ENCODE measurements at places on chromosomes 3 and 15. TPM values are rescaled to one million over a fixed set of nuclear protein-coding genes. Genes with fewer than 3 reads are reported as not detected.

Gene ANKRD34C
- not detected for total RNA-seq

Gene LSMEM2
- total RNA-seq, result not detected

Gene RARRES1
- total RNA-seq, result 0.20 TPM

Gene SAMD7
- total RNA-seq, result not detected

Gene ZMYND10
- 3.3 TPM for total RNA-seq

Gene REC114
- total RNA-seq, result not detected

Gene IL17RE
- 14.3 TPM for total RNA-seq

Gene DISP2
- 3.3 TPM for total RNA-seq

Gene SAMMSON
- not detected for total RNA-seq

DNA sequence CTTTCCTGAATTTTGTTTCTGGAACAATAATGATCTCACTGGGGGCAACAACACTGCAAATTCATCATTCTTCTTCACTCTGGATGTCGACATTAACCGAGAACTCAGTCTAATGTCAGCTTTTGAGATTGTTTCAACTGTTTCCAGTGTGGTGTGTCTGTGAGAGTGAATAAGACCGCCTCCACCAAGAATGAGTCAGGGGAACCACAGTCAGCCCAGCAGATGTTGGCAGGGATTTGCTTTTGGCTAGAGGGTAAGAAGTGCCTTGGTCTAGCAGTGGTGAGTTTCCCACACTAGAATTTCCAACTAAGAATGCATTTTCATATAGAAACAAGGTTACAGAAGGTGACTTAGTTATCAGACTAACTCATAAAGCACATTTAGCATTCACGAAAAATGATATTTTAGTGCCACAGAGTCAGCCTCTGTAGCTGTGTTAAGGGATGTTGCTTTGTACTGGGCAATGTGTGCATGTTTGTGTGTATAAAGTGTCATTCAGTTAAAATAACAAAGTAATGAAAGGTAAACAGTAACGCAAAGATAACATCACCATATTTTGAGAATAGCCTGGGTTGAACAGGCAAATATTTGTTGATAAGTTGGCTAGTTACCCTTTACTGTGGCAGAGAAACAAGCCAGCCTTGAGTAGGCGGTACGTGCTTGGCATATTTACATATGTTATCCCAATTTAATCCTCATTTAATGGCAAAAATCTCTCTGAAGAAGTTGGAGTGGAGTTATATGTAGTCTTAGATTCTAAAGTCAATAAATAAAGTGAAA, 33.8 kb downstream of the DRD3 start:
- no peaks in the 10 kb centered on the region for H3K4me1 ChIP-seq
- H3K36me3 ChIP-seq, result no peaks in the 10 kb centered on the region
- DNase-seq, result no peak
- H3K27ac ChIP-seq, result no peak overlapping the region
- H3K4me3 ChIP-seq, result no peak overlapping the region

DNA sequence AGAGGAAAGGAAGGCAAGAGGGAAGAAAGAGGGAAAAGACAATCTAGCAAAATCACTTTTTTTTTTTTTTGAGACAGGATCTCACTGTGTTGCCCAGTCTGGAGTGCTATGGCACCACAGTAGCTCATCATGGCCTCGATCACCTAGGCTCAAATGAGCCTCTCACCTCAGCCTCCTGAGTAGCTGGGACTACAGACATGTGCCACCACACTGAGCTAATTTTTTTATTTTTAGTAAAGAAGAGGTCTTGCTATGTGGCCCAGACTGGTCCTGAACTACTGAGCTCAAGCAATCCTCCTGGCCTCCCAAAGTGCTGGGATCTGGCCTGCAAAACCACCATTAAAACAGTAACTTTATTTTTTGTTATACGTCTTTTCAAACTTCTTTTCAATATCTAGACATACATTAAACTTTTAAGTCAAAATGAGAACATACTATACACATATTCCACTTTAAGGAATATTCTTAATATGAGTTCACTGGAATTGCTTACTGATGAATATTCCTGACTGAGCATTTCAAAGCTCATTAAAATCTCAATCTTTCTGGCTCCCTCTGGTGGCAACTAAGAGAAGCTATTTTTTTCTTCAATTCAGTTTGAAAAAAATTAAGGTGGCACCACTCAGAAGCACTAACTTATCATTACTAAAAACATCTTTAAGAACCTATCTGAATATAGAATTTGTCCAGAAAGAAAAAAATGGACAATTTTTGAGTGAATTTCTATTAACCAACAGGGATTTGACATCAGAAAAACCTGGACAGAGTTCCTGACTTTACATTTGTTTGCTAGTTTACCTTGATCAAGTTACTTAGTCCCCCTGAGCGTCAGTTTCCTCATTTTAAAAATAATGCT, 40.9 kb downstream of the UACA start:
- H3K4me3 ChIP-seq, result no peak overlapping the region
- H3K4me1 ChIP-seq, result peaks cover 3% of the 10 kb centered on the region
- H3K36me3 ChIP-seq, result no peaks in the 10 kb centered on the region
- no peaks in the 10 kb centered on the region for H3K27me3 ChIP-seq

- peaks cover 35% of the 10 kb centered on the region for H3K27me3 ChIP-seq
- H3K4me3 ChIP-seq, result no peak overlapping the region
- H3K36me3 ChIP-seq, result no peaks in the 10 kb centered on the region
- no peak overlapping the region for H3K27ac ChIP-seq
- H3K4me1 ChIP-seq, result no peaks in the 10 kb centered on the region
Observed at GRCh38 chr15:96409215-96410138, 79.0 kb downstream of the NR2F2 start.

DNA sequence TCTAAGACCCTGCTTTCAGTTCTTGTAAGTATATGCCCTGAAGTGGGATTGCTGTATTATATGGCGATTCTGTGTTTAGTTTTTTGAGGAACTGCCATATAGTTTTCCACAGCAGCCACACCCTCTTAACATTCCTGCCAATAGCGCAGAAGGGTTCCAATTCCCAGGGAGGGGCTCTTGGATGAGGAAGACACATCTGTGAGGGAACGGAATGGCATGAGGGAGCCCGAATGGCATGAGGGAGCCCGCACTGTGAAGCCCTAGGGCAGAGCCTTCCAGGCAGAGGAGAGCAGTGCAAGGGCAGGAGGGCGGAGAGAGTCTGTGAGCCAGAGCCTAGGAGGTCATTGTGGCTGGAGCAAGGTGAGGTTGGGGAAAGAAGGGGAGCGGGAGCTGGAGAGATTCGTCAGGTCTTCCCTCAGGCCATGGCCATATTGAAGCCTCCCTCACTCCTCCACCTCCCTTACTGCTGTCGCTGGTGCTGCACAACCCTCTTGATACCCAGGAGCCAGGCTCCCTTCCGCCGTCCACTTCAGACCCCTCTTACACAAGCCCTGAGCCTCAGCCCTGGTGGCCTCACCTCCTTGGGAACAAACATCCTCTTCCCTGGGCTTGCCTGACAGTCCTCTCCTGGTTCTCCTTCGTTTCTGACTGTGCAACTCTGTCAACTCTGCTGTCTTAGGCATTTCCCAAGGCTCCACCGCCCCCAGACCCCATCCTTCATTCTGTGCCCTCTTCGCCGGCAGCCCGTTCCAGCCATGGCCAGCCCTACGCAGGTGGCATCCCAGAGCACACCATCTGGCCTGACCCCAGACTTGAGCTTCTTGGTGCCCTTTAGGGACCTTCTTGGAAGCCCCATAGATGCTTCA, 51.4 kb downstream of the FGD5 start:
- H3K36me3 ChIP-seq, result no peaks in the 10 kb centered on the region
- no peaks in the 10 kb centered on the region for H3K4me1 ChIP-seq
- H3K4me3 ChIP-seq, result no peak overlapping the region
- no peak for DNase-seq

- no peak overlapping the region for H3K4me3 ChIP-seq
- no peaks in the 10 kb centered on the region for H3K36me3 ChIP-seq
- H3K27me3 ChIP-seq, result no peaks in the 10 kb centered on the region
- H3K27ac ChIP-seq, result no peak overlapping the region
Observed at GRCh38 chr3:182464513-182465145, 328.7 kb upstream of the ATP11B start.

DNA sequence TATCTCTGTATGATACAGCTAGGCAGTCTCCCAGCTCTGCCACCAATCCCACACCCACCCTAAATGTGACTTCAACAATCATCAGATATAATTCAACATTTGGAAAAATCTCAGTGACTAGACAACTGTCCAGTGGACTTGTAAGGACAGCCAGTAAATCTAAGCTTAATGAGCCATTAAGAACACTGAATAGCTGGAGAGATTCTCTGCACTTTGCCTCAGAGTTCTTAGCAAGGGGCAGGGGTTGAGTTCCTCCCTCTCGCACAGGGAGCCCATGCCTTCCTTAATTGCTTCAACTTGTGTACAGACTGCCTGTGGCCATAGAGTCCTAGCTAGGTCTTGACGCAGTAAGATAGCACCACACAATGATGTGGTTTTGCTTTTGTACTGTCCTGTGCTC, 15.6 kb downstream of the MEX3B start:
- no peak overlapping the region for H3K27ac ChIP-seq
- H3K4me1 ChIP-seq, result no peaks in the 10 kb centered on the region
- DNase-seq, result no peak
- H3K36me3 ChIP-seq, result no peaks in the 10 kb centered on the region
- no peaks in the 10 kb centered on the region for H3K27me3 ChIP-seq

DNA sequence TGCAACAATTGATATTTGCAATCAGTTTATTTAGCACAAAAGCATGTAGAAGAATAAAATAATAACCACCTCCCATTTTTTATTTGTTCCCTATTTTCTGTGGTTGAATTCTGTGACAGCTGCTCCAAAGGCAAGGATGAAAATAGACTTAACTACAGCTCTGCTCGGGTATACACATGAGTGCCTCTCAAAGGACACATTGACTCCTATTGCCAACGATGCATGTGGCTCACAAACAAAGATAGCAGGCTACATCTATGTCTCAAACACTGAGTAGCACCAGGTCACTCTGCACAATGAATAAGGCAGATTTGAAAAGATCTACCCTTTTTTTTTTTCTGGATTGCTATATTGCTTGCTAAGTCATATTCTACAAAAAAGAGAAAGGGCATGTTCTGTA, 612.9 kb downstream of the ROBO1 start:
- no peaks in the 10 kb centered on the region for H3K4me1 ChIP-seq
- H3K27ac ChIP-seq, result no peak overlapping the region
- no peak for DNase-seq
- no peak overlapping the region for H3K4me3 ChIP-seq

DNA sequence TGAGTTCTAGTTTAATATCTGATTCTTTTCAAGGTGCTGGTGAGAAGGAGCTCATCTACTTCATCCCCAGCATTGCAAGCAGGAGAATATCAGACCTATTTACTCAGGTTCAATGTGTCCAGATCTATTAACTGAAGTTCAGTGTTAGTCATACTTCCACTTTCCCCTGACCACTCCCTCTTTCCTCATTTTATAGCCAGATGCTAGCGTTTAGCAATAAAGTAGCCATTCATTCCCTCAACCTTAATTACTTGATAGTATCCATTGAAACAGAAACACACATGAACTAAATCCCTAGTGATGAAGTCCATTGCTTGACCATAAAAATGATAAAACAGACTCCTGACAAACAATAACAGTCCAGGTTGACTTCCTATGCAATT, 60.0 kb downstream of the RPL22L1 start:
- no peaks in the 10 kb centered on the region for H3K27me3 ChIP-seq
- H3K27ac ChIP-seq, result no peak overlapping the region
- no peaks in the 10 kb centered on the region for H3K36me3 ChIP-seq
- DNase-seq, result no peak

GRCh38 chr3:169002689-169003088, 660.8 kb downstream of the MECOM start:
- no peak overlapping the region for H3K27ac ChIP-seq
- no peak for DNase-seq
- H3K4me1 ChIP-seq, result no peaks in the 10 kb centered on the region
- H3K27me3 ChIP-seq, result no peaks in the 10 kb centered on the region
- H3K4me3 ChIP-seq, result no peak overlapping the region

DNA sequence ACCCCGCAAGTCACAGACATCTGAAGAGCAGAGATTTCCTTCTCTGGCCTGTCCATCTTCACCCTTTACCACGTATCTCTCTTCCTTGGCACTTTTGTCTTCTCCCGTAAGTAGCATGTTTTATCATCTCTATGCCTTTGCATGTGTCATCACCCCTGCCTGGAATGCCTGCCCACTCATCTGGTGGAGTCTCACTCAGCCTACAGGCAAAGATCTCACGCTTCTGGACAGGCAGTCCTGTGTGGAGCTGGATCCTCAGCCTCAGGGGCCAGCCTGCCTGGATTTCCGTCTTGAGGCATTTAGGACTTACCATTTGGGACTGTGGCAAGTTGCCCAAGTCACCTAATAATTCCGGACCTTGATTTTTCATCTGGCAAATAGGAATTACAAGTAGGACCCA, 114.3 kb upstream of the CACNA2D3 start:
- no peak overlapping the region for H3K4me3 ChIP-seq
- no peak for DNase-seq
- H3K4me1 ChIP-seq, result no peaks in the 10 kb centered on the region

DNA sequence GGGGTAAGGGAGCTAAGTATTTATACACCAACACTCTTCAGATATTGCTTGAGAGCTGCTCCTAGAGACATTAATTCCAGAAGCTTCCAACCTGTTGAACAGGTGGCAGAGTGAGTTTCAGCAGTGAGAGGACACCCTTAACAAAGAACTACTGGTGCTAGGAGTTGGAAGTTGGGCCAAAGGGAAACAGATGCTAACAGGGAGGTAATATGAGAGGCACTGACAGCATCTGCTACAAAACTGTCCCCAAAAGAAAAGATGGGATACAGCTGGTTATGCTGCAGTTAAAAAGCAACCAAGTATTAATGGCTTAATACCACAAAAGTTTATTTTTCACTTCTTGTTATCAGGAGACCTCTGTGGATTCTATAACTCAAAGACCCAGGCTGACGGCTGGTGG, 104.5 kb upstream of the SATB1 start:
- H3K36me3 ChIP-seq, result no peaks in the 10 kb centered on the region
- DNase-seq, result no peak
- H3K27me3 ChIP-seq, result no peaks in the 10 kb centered on the region
